Common myeloid progenitor, CD34-positive (primary cell): ENCODE measurements at places on chromosomes 7 and 10.

DNA sequence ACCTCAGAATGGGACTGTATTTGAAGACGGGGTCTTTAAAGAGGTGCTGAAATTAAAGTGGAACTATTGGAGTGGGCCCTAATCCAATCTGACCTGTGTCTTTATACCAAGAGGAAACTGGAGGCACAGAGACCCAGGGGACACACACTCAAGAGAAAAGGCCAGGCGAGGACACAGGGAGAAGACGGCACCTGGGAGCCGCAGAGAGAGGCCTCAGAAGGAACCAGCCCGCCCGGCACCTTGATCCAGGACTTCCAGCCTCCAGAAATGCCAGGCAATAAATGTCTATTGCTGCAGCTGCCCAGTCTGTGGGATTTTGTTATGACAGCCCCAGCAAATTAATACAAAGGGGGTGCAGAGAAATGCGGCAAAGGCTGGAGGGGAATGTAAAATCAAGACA lies 10.5 kb downstream of the CARD11 start:
- no peak for DNase-seq

DNA sequence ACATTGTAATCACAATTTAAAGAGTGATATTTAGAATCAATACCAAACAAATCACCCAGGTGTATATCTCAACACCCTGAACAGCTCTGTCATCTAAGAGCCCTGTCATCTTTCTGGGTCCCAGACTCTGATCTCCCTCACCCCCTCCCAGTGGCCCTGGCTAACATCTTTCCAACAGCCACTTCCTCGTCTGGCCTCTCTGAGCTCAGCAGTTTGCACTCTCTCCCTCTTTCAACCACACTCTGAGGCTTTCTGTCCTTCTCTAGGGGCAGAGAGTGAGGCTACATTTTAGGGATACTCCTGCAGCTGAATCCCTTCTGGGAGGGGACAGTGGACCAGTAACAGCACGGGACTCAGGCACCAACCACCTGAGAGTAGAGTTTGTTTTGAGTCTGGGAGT lies 17.1 kb upstream of the PRRT4 start:
- DNase-seq = no peak

DNA sequence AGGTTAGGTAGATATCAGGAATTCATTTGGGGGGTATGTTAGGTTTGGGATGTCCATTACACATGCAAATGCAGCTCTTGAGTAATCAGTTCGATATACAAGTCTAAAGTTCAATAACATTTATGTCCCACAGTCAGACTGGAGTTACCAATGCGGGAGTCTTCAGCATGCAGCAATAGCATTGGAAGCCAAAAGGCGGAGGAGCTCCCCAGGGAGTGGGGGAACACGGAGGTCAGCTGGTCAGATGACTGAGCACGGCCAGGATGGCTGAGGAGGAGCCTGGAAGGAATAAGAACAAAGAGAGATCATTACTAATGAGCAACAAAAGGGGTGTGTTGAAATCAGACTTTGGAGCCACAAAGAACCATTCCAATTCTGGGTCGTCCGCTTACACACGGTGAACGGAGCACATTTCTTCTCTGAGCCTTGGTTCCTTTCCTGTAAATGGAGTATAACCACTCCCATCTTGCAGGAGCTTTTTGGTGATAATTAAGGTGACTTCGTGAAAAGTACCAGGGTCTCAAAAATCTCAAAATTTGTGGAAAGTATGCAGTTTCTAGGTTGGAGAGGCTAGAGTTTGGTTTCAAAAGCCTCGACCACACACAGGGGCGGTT lies 478 bp upstream of the ZNF22 start:
- DNase-seq = no peak

DNA sequence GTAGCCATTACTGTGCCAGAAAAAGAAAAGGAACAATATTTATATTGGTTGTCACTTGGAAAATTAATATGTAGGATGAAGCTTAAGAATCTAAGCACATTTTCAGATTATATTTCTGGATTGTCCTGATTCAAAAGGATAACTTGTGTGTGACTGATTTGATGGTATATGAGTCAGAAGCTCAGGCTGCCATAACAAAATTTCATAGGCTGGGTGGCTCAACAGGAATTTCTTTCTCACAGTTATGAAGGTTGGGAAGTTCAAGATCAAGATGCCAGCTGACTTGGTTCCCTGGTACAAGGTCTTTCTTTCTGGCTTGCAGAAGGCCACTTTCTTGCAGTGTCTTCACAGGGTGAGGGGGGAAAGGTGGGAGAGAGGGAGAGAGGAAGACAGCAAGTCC lies 108.5 kb downstream of the ST7 start:
- no peak for DNase-seq

DNA sequence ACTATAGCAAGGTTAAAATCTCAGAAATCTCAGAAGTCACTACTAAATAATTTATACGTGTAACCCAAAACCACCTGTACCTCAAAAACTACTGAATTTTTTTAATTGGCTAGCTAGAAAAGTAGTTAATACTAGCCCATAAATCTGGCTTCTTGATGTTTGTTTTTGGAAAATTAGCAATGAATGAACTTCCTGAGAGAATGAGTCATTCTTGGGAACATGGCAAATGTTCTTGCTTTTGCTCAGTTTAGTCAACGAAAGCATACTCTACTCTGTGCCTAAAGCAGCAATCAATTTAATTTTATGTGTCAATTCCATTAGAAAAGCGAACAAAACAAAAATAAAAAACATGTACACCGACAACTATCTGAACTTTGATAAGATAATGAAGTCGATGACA lies 69.2 kb downstream of the SEMA3E start:
- DNase-seq = no peak

GRCh38 chr7:132290021-132290420 lies 286.2 kb downstream of the PLXNA4 start:
- no peak for DNase-seq

GRCh38 chr10:103542764-103543616 lies 49.5 kb downstream of the NEURL1 start:
- DNase-seq = peak; percentile 47

GRCh38 chr7:72336382-72336631 lies 75.8 kb downstream of the CALN1 start:
- no peak for DNase-seq

DNA sequence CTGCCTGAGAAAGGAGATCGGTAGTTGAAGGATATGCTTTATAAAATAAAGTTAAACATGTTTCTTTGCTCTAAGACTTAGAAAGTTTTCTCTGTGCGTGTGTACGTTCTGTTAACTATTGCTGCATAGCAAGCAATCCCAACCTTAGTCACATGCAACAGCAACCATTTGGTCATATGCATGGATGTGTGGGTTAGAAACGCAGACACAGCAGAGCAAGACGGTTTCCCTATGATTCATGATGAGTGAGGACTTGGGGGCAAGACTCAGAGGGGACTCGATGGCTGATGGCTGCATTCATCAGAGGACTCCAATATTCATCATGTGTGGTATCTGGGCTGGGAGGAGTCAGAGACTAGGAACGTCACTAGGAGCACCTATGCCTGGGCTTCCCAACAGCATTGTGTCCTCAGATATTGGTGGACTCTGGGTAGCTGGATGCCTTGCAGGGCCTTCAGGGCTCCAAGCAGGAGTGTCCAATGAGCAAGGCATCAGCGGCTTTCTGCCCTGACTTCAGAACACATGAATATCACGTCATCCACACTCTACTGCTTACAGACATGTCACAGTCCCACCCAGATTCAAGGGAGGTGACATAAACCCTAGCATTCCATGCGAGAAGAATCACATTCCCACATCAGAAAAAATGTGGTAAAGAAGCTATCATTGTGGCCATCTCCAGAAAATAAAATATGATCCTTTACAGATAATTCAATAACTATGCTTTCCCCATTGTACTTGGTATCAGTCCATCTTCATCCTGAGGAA lies 731.2 kb downstream of the TNS3 start:
- no peak for DNase-seq
